ENCODE measurements at places on chromosomes 3 and 15.

- no peak for DNase-seq
These were observed 2.5 kb upstream of the RGMA start for GRCh38 chr15:93091465-93091864.

- no peak for DNase-seq
These were observed 627.0 kb upstream of the TBL1XR1 start for GRCh38 chr3:177824190-177824786.

- DNase-seq, result no peak
These were observed 7.9 kb downstream of the TNFSF10 start for GRCh38 chr3:172515130-172515918.

DNA sequence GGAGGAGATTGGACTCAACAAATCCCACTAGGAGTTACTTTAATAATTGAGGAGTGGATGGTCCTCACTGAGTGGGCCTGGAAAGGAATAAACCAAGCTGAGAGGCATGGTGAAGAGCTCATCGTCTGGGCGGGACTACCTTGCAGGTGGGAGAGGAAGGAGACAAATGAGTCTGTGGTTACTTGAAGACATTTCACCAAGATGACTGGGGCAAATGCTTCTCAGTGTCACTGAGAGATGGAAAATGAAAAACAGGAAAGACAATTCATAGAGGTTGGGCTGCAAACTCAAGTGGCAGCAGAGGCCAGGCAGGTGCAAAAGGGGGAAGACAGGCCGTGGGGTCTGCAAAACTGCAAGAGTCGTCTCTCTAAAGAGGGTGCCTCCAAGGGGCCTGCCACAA lies 1.5 kb upstream of the ARHGAP31 start:
- DNase-seq, result no peak

DNA sequence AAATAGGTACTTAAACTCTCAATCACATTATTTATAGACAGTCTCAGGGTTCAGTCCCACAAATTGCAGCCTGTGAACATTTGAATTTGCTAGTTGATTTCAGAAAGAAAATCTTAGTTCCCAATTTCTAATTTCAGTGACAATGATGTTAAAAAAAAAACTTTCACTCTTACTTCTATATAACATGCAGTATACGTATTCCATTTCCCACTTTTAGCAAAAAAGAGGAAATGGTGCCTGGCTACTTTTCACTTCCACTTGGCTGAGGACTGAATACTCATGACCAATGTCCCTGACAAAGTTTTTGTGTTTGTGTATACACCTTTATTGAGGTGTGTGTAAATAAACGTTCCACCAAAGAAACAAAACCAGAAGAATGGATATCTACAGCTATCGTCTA lies 32.1 kb upstream of the XCR1 start:
- no peak for DNase-seq

- DNase-seq, result no peak
These were observed 182.9 kb upstream of the RORA start for GRCh38 chr15:61411902-61412510.

DNA sequence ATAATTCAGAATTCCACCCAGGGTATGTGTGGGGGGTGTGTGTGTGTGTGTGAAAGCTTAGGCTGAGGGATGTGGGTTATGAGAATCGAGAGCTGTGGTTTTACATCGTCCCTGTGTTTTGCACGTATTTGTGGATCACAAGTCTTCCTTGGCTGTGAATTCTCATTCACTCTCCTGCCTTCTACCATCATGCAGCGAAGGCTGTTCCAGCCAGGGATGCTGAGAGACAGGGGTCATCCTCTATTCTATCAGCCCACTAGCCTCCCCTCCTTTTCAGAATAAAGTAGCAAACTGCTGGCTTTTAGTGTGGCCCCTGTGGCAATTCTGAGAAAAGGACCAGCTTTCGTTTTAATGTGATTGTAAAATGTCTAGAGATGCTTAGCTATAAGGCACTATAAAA lies 460.6 kb upstream of the NR2F2 start:
- no peak for DNase-seq

All from CMK (cell line).